ENCODE measurements at places on chromosomes 7 and 10. TPM values are rescaled to one million over a fixed set of nuclear protein-coding genes. Genes with fewer than 3 reads are reported as not detected.

BBIP1 gene
- total RNA-seq: 26.3 TPM

DNA sequence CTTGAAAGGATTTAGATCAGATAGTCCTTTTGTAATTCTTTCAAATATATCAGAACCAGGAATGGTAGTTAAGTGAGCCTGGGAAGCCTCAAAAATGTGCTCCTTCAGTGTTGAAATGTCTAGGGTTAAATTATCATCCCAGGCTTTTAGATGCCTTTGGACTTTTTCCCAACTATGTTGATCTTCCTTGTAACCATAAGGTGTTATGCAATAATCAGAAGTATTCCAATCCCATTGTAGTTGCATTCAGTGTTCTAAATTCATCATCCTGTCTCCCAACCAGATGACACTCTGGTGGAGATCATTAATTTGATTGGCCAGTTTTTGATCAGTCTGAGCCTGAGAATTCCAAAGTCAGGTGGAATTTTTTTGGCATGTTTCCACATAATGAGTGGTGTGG is 35.1 kb upstream of the AKR1C2 start:
- peak; percentile 10 for DNase-seq

BTBD16 gene
- not detected for total RNA-seq

DNA sequence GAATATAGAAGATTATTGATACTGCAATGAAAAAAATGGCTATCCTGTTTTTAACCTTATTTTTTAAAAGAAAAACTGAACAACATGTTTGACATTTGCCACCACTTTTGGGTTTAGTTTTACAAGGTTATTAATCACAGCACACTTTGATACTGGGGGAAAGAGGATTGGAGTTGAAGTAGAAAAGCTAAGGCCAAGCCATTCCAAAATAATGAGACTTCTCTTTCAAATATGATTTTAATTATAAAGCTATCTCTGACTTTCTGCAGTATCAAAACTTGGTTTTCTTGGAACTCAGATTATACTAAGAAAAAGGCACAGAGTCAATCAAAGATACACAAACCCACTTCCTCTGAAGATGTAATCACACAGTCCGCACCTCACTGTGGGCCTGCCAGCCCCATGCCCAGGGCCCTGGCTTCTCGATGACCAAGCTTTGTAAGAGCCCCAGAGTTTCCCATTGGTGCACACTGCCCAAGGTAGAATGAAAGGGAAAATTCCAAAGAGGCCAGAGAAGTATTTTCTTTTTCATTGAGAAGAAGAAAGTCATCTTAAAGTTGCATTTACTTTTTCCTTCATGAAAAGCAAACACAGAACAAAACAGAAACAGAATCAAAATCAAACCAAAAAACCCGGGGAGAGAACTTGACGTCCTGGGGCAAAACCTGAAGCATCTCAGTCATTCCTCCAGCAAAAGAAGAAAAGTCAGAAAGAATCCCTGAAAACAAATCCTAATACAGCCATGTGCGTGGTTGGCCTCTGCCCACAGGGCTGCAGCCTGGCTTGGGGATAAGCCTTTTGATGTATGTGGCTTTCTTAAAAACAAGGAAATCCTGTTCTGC is 187.7 kb upstream of the KLF6 start:
- no peak for DNase-seq

- DNase-seq: no peak
These were observed 113.4 kb upstream of the CDK1 start for GRCh38 chr10:60664859-60665258.

PAPOLB gene
- not detected for total RNA-seq

H2BK1 gene
- not detected for total RNA-seq

GRCh38 chr7:122301858-122302760 is 2.4 kb downstream of the FEZF1 start:
- DNase-seq: no peak

GRCh38 chr10:79409726-79410085 is 35.7 kb downstream of the ZCCHC24 start:
- DNase-seq: no peak
